Suppressor macrophage (primary cell): ENCODE measurements at places on chromosomes 3 and 15.

- no peak for DNase-seq
Measured at GRCh38 chr3:169759256-169759655, 5.6 kb downstream of the TERC start.

- DNase-seq = no peak
Measured at GRCh38 chr3:172146349-172146748, 107.0 kb downstream of the FNDC3B start.

DNA sequence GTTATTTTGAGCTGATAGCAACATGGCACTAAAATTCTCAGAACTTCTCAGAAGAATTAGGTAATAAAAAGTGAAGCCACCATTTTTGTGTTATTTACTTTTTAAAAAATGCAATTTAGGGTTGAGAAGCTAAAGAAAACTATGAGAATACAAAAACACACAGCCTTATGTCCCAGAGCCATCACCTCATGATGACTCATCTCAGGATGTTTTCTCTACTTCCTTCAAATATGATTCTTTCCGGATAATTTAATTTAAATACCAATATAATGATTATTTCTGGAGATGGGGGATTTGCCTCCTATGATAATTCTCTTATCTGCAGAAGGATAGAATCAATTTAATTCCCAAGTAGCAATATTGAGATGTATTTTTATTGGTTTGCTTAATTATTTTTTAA, 105.6 kb upstream of the BFSP2 start:
- DNase-seq = no peak

GRCh38 chr3:177835008-177835407, 637.7 kb upstream of the TBL1XR1 start:
- peak; percentile 79 for DNase-seq

DNA sequence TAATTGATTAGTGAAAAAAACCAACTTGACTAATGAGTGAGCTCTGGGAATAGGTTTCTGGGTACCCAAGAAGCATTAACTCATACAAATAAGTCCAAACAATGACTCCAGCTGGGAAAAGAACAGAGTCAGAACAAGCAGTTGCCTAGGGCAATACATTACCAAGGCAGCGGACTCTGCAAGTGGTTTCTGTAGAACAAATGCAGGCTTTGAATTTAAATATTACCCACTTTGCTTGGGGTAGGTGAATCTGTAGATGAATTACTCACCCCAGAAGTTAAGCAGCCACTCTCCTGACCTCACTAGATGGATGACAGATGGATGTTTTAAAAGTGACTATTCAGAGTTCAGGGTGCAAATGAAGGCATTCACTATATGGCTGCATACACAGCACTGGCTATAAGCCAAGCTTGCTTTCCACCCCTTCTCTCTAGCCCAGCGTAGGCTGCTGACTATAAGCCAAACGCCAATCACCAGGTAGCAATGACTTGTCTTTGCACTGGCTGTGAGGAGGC, 73.1 kb upstream of the BHLHE40 start:
- no peak for DNase-seq

DNA sequence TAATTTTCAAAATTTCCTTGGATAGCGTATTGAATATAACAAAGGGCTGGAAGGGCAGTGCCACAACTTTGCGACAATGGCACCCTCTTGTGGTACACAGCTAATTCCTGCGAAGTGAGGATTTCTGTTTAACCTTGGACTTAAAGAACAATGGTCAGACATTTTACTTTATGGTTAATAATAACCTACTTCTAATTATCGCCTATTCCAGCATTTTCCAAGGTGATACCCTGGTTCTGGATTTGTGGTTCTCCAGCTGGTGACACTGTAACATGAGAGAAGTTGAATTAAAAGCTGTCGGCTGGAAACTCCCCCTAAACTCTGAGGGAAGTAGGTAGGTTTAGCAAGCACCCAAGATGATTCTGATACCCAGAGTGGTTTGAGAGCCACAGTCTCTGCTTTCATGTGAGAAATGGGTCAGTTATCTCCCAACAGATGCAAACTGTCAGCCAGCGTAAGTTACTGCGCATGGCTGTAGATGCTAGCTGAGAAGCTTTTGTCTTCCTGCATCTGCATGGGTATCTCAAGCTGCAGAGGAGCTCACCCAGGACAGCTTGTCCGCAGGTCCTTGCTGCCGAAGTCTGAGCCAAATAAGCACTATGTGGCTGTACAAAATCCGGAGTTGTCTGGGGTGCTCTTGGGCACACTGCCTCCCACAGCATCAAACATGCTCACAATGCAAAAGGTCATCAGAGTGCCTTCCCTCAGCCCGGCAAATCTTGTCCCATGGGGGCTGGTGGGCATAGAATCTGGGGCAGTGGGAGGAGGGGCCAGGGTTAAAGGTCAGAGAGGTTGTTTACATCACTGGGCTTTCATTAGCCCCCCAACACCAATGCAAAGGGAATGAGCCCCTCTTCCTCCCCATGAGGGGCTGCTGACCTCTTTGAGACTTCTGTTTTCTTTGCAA, 6.6 kb upstream of the CHSY1 start:
- peak; percentile 90 for DNase-seq

DNA sequence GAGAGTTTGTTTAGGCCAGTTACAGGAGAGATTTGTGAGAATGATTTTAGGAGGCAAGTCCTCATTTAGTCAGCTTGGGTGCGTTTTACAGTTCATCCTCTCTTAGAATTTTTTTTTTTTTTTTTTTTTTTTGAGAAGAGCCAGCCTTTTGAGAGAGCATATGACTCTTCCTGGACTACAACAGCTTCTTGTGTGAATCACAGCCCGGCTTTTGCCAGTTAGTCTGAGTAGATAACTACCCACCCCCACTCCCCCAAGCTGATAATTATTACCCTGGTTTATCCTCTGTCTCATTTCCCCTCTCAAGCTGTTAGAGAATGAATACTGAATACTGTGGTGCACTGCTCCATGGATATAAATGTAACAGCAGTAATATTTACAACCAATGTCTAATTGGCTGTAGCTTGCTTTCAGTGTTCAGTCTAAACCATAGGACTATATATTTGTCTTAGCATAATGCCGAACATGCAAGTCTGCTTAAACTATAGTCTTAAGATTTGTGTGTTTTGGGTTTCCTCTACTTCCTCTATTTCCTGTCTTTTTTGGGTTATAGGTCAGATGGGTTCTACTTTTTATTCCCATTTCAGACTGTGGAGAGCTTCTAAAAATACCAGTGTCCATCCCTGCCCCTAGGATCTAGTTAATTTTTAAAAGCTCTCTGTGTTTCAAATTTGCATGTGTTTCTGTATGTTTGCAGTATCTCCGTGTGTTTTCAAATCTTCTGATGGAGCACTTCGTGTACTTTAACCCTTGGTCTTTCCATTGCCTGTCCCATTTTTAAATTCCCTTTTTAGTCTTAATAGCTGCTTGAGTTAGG, 8.0 kb downstream of the CHD2 start:
- DNase-seq = peak; percentile 42

DNA sequence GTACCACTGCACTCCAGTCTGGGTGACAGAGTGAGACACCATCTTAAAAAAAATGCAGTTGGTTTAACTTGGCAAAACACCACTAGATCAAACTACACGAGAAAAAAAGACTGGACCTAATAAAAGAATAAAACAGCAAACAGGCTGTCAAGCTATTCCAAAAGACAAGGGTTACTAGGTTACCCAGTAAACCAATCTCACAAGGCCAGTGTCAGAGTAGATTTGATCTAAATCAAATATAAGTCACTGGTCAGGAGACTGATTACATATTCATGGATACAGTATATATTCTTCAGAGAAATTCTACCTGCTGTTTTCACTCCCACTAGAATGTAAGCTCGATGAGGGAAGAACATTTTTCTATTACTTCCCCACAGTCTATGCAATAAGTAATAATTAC, 2.5 kb upstream of the GANC start:
- no peak for DNase-seq

DNA sequence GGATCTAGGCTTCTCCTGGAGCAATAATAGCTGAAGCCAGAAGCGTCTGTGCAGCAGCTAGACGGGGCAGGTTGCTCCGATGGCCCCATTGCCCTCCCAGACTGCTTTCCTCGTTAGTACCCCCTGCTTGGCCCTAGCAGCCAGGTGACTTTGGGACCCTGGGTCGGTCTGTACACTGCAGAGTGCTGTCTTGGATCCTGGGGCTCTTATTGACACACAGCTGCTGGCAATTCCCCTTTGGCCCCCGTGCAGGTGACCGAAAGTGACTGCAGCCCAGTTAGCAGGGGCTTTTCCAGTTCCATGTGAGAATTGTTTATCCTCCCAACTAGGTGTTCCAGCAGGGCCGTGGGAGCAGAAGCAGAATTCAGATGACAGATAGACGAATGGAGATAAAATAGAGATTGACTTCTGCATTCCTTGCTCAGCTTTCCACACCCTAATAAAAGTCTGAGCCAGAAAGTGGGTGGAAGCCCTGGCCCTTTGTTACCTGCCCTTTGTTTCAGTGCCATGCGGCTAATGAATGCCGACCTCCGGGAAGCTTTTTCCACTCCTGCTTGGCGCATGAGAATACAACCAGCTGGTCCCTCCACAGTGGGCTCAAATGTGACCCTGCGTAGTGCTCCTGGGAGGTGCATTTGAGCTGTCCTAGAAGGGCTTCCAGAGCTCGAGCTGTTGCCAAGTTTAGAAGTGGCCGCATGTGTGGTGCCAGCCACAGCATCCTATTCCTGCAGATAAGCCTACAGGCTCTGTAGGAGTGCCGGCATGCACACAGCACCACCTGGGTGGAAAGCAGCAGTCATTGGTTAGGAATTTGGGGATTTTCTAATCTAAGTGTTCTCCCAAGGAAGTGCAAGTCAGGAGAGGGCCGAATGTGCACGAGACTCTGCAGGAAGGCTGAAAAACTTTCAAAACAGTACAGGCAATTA, 94.4 kb downstream of the SLCO3A1 start:
- DNase-seq = no peak
